ENCODE measurements at places on chromosomes 6 and 20.

DNA sequence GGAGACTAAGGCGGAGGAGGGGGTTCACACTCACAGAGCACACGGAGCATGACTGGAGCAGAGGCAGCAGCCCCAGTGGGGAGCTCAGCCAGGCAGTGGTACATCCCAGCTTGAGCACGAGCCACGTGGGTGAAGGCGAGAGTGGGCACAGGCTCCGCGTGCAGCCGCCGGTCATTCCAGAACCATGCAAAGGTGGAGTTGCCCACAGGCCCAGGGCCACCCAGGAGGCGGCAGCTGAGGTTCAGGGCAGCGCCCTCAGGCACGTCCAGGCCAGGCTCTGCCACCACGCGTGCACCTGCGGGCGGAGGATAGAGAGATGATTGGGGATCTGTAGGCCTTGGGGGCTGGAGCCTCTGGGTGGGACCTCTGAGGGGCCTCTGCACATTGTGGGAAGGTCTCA, 9.5 kb upstream of the ADAM33 start:
- no peak for DNase-seq

GRCh38 chr6:44734886-44735629, 347.6 kb downstream of the CDC5L start:
- DNase-seq, result no peak

DNA sequence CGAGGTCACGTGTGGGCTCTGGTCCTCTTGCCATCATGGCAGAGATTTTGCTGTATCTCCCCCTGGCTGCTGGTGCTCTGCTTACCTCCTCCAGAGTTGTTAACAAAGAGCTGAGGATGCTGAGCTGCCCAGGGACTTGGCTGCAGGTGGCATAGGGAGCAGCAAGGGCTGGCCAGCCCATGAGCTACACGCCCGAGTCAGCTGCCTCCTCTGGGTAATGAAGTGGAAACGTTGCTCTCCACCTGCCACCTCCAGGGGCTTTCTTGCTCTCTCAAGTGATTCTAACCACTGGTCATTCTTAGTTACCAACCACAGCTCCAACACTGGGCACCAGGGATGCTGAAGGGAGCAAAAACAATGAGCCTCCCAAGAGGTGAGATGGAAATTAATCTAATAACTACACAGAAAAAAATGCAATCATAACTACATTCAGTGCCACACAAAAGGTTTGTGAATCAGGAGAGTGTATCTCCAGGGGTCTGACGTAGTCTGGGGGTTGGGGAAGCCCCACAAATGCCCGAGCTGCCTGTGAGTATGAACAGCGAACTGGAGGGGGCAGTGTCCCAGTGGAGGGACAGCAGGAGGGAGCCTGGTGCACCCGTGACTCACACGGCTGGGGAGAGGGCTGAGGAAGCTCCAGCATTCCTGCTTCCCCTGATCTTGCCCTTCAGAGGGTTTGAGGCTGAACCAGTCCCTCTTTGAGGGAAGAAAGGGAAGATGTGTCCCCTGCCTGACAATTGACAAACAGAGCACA, 78.7 kb downstream of the CDH26 start:
- no peak for DNase-seq

GRCh38 chr6:157758516-157759023, 64.5 kb upstream of the SNX9 start:
- DNase-seq, result no peak

DNA sequence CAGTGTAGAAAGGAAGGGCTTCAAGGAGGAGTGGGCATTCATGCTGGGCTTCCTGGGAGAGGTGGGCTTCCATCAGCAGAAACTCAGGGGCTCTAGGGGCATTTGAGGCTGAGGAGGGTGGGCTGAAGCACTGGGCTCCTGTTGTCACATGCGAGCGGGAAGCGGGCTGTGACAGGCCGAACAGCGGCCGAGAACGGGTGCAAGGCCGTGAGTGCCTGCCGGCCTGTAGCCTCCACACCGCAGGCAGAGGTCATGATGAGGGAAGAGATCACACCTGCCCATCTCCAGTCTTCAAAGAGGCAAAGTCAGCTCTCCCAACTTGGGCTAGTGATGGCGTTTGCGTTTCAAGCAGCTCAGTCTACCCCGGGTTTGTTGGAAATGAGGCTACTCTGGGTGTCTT, 880 bp downstream of the TTLL2 start:
- DNase-seq, result no peak

DNA sequence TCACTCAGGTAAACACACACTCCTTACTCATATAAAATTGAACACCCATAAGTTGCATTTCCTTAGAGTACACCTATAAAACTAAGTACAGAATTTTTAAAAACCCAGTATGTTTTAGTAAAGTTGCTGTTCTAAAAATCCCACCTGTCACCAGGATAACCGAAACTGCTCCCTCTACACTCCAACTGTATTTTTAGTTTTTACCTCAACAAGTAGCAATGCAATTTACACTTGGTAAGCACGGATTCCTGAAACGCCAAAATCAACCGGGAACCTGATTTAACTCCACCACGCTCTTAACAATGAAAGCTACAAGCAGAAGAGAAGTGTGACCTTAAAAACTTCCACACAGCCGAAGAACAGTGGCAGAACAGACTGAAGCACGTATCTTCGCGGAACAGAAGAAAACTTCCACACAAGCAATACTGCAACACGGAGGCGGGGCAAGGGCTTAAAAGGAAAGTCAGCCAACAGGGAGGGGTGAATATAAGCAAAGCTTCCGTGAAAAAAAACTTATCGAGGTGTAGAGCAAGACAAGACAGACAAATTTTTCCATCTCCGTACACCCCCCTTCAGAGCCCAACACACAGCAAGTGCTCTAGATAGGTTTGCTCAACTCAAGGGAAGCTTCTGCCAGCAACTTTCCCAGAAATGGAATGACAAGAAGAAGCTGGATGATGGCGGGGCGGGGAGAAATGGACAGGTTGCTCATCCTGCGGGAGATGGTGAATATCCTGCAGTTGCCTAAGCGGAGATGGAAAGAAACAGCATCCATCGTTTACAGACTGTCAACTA, 1.4 kb downstream of the STAU1 start:
- DNase-seq, result peak; percentile 21

DNA sequence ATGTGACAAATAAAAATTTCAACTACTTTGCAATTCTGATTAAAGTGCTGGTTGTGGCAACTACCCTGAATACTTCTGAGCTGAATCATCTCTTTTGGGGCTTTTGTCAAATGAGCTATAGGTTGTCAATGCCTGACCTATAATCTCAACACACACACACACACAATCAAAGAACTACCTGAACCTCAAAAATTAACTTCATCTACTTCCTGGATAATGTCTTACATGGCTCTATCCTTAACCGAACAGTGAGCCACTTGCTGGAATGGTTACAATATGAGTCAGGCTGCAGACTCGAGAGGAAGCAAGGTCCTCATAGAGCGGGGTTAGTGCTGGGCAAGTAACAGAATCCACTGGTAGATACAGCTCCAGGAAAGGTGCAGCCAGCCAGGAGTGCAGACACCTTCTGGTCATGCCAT, 70.6 kb upstream of the DST start:
- no peak for DNase-seq

DNA sequence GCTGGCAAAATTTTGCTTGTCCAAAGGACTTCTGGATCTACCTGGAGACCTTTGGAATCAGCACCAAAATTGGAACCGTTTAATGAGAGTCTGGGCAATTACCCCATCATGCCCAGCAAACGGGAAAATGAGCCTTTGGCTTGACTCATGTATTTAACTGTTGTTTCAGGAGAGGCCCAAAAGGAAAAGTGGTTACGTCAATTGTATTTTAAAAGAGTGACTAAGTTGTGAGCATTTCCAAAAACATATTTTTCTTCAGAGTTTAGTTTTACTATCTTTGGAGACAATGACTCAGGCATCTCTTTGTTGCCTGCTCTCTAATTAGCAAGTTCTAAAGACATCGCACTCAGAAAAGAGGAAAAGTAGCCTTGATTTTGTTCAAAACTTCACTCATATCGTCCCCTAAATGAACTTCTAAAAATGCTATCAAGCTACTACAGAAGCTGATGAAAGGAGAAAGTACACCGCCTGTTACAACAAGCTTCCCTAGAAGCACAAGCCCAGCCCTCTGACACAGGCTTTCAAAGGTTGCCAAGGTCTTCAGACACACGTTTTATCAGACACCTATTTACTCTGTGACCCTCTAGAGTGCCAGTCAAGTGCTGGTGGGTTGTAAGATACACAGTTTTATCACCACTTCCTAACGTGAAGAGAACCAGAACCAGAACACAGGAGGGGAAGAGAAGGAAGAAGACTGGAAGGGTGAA, 146.2 kb downstream of the TBX18 start:
- no peak for DNase-seq

GRCh38 chr6:36839749-36840431, 646 bp upstream of the CPNE5 start:
- no peak for DNase-seq

GRCh38 chr20:13878566-13878965, 93.7 kb downstream of the NDUFAF5 start:
- DNase-seq, result no peak

DNA sequence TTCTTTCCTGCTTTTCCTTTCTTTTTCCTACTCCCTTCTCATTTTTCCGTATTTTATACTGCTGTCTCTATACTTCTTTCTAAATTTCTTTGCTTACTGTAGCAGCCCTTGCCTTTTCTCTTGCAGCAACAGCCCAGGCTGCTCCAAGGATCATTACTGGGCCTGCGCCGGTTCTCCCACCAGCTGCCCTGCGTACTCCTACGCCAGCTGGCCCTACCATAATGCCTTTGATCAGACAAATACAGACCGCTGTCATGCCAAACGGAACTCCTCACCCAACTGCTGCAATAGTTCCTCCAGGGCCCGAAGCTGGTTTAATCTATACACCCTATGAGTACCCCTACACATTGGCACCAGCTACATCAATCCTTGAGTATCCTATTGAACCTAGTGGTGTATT, 148.8 kb downstream of the QKI start:
- no peak for DNase-seq

- no peak for DNase-seq
Measured at GRCh38 chr6:147285087-147285855, 81.1 kb downstream of the STXBP5 start.

- no peak for DNase-seq
Measured at GRCh38 chr6:2385471-2385983, 140.1 kb upstream of the GMDS start.

GRCh38 chr20:36548006-36548315, 6.6 kb downstream of the MYL9 start:
- no peak for DNase-seq

- DNase-seq, result peak; percentile 36
Measured at GRCh38 chr6:143536461-143536865, 24.9 kb upstream of the FUCA2 start.

DNA sequence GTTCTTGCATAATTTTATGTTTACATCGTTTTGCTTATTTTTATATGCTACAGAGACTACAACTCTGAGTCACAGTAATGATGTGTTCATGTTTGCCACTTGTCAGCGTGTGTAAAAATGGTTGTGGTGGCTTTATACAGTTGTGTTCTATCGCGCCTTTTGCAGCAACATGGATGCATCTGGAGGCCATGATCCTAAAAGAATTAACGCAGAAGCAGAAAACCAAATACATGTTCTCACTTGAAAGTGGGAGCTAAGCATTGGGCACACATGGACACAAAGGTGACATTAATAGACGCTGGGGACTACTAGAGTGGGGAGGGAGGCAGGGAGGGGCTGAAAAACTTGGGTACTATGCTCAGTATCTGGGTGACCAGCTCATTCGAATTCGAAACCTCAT, 996 bp upstream of the SEC23B start:
- no peak for DNase-seq

DNA sequence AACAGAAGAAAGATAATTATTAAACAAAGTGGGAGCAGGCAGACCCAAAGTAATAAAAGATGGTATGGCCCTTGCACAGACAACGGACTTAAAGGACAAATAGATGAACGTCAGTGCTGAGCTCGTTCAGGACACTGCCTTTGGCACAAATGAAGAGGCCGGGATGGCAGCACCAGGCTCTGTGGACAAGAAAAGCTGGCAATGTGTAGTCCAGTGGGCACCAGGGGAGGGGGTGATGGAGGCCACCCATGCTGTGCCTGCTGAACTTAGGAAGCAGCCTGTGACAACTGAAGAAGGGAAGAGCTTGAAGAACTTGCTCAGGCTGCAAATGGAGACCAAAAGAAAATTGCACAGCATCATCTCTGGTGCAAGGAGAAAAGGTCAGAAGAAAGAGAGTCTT, 131.0 kb downstream of the ANKRD60 start:
- DNase-seq, result no peak

- no peak for DNase-seq
Measured at GRCh38 chr20:61113731-61114130, 138.3 kb upstream of the CDH4 start.

DNA sequence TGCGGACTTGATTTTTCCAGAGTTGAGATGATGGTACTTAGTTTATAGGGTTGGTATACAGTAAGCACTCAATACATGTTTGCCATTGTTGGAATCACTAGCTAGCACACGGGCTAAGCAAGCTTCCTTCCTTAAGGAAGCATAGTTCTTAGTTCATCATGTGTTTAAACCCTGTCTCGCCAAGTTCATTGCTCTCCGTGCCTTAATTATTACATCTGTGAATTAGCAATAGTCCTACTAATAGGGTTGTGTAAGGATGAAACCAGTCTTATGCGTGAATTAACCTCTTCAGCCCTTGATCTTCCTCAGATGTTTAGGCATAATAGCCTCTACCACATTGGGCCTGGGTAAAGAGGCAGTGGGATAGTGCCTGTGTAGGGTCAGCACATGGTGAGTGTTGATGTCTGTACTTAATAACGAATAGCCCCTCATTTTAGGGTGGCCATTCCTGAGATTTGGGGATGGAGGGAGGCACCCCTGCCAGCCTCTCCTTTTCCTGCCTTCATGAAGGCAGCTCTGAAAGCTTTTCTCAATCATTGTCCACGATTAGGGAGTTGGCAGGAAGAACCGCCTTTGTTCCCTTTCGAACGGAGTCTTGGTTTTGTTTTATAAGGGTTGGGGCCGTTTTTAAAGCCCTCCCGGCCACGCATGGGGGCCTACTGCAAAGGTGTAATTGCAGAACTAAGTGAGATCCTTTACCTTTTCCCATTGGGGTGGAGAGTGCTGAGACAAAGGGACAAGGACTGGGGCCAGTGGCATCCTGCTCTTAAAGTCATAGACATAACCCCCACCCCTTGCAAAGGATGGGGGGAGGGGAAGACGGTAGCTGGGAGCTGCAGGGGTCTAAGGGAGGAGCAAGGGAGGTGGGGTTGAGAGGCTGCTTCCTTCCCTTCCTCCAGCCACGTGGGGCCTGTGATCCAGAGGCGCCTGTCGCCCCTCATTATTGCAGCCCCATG, 2.1 kb downstream of the DNMT3B start:
- DNase-seq, result no peak

All from stimulated activated naive B cell treated with anti-CD40 and anti-IgM and Interleukin-4, amounts not matched to agents 10 μg/mL and 1 μg/mL and 100 μg/mL, for 72 hours (primary cell).